WTC11 (cell line): ENCODE measurements at places on chromosomes 7 and 10. TPM values are rescaled to one million over a fixed set of nuclear protein-coding genes. Genes with fewer than 3 reads are reported as not detected.

DNA sequence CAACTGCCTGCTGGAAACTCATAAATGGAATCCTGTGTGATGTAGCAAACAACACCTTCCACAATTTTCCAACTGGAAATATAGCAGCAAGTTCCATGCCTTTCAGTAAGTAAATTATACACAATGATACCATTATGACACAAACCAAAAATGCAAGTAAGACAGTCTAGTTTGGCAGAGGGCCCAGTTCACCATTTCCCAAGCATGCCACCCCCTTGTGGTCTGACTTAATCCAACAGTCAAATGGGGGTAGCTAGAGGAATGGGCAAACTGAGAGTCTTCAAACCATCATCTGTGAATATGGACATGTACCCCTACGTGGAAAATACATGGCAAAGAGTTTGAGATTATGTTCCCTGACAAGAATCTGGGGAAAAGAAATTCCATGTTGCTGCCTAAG is 137.6 kb upstream of the VWC2 start:
- no peaks in the 10 kb centered on the region for H3K27me3 ChIP-seq
- no peaks in the 10 kb centered on the region; the same call in 1 of the 2 replicates for H3K36me3 ChIP-seq
- no peak for DNase-seq
- H3K4me1 ChIP-seq = peaks cover 1% of the 10 kb centered on the region; the same call in 1 of the 2 replicates

DNA sequence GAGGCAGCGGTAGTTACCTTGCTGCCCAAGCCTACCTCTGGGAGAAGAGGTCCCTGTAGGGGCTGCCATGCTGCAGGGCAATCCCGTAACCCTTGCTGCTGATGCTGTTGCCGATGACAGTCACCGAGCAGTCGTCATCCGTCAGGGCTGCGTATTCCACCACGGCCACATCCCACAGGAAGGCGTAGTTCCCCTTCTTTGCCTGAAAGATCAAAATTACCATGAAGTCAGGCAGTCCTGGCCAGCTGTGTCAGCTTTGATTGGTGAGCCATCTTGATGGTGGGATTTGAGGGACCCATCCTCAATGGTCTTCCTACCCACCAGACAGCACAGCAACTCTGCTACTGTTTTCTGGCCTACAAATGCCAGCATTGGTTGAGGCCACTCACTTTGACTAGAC is 746.8 kb downstream of the GRID1 start:
- no peak overlapping the region for H3K27ac ChIP-seq
- no peak overlapping the region for H3K4me3 ChIP-seq
- no peak for DNase-seq
- H3K4me1 ChIP-seq = no peaks in the 10 kb centered on the region
- no peaks in the 10 kb centered on the region for H3K36me3 ChIP-seq

DNA sequence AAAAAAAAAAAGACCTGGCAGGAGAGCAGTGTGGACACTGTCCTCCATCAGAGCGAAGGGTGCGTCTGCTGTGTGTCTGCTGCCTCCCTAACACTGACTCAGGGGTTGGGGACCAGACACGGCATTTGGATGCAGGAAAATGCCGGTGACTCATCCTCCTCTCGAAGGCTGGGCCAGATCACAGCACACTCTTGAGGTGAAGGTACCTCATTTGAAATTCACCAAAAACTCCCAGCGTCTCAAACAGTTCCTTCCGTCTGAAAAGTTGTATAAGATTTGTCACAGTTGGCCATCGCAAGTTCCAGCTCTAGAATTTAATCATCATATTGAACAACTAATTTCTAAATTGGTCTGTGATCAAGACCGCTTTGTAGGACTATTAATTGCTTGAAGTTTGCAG is 118.1 kb upstream of the LYZL2 start:
- H3K27me3 ChIP-seq = no peaks in the 10 kb centered on the region; the same call in none of the 2 replicates
- DNase-seq = no peak
- peaks cover 5% of the 10 kb centered on the region for H3K4me1 ChIP-seq
- H3K36me3 ChIP-seq = no peaks in the 10 kb centered on the region
- no peak overlapping the region for H3K27ac ChIP-seq

ERLIN1 gene
- 23.5 to 33.4 TPM (median 31.5 TPM) in 3 replicates for total RNA-seq

DNA sequence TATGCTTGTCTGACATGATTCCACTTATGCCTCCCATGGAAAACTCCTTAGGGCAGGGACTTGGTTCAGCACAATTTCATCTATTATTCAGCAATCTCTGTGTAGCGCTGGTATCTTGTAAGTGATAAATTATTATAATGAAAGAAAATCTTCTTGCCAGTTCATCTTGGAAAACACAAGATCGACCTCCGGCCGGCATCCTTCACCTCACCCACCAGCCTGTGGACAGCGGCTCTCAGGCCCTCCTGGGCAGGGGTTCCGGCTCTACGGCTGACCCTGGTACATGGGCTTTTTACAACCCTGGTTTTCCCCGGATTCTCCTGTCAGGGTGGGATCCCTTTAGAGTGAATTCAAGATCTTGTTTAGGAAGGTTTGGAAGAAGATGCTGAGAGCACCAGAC is 145.6 kb downstream of the ADARB2 start:
- peaks cover 5% of the 10 kb centered on the region for H3K27me3 ChIP-seq
- no peaks in the 10 kb centered on the region for H3K4me1 ChIP-seq
- DNase-seq = no peak
- peaks cover 9% of the 10 kb centered on the region; the same call in 1 of the 2 replicates for H3K36me3 ChIP-seq
- no peak overlapping the region for H3K27ac ChIP-seq
- H3K4me3 ChIP-seq = no peak overlapping the region

GRCh38 chr10:86759073-86759672 is 2.8 kb downstream of the BMPR1A start:
- peak overlapping the region; percentile 86 for H3K27ac ChIP-seq
- no peak for DNase-seq
- no peaks in the 10 kb centered on the region for H3K27me3 ChIP-seq
- peaks cover 48% of the 10 kb centered on the region for H3K4me1 ChIP-seq

DNA sequence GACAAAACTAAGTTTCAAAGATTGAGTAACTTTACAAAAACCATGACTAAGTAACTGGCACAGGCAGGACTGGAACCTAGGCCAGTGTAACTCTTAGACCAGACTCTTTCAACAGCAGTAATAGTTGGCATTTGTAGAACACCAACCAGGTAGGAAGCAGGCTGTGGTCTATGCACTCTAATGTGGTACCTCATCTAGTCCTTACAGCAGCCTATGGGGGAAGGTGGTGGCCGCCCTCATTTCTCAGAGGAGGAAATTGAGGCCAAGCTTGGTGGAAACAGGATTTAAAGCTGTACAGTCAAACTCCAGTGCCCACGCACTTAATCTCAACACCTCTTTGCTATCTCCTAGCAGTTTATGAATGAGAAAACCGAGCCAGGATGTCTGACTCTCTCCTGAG is 165.4 kb upstream of the LRGUK start:
- no peaks in the 10 kb centered on the region for H3K27me3 ChIP-seq
- peaks cover 18% of the 10 kb centered on the region for H3K36me3 ChIP-seq
- H3K4me3 ChIP-seq = no peak overlapping the region
- no peak overlapping the region for H3K27ac ChIP-seq
- DNase-seq = no peak

GRCh38 chr10:70666960-70667798 is 5.1 kb upstream of the ADAMTS14 start:
- H3K27me3 ChIP-seq = peaks cover 44% of the 10 kb centered on the region
- H3K4me3 ChIP-seq = no peak overlapping the region
- DNase-seq = no peak

GRCh38 chr10:22810643-22811465 is 96.5 kb upstream of the PIP4K2A start:
- H3K27me3 ChIP-seq = peaks cover 68% of the 10 kb centered on the region
- no peak overlapping the region for H3K27ac ChIP-seq
- H3K4me1 ChIP-seq = peaks cover 10% of the 10 kb centered on the region

DNA sequence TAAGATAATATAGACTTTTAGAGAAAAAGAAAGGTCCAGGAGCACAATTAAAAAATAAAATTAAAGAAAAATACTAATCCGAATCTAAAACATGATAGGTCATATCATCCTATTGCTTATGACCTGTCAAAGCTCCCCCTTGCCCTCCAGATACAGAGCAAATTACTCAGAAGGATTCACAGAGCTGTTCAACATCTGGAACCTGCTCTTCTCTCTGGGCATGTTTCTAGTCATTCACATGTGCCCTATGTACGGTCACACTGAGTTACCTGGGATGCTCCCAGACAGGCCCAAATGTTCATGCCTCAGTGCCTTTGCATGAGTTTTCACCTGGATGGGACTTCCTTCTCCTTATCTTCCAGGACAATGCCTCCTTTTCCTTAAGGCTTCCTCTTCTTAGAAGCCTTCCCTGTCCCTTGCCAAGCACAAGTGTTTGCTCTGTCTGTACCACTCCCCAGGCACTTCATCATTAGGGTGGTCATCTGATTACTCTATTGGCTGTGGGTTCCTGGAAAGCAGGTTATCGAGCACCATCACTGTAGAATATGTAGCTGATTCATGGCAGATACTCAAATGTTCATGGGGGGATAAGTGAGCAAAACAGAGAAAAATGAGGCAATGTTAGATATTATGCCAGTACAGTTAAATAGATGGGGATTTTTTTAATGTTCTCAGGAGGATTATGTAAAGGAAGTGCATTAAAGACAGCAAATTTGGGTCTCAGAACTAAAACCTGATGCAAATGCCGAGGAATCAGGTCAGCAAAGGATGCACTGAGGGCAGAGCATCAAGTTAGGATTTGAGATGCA is 12.0 kb upstream of the AOAH start:
- no peaks in the 10 kb centered on the region for H3K36me3 ChIP-seq
- peaks cover 17% of the 10 kb centered on the region for H3K4me1 ChIP-seq
- no peak overlapping the region for H3K27ac ChIP-seq
- no peak overlapping the region for H3K4me3 ChIP-seq
- H3K27me3 ChIP-seq = no peaks in the 10 kb centered on the region

DNA sequence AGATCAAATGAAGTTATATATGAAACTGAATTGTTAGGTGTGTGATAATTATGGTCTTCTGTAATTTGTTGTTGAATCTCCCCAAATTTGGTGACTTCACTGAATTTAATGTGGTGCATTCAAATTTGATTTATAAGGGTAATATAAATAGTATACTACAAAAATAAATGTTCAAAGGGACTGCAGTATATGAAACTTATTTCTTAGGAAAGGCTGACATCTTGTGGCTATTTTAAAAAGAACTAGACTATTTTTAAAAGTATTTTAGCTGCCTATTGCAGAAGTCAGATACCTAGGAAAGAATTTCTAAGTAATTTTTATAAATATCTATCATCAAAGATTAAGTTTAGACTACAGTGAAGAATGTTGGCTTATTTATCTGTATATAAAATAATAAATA is 36.6 kb downstream of the ATRNL1 start:
- no peak for DNase-seq
- no peak overlapping the region for H3K4me3 ChIP-seq
- no peaks in the 10 kb centered on the region for H3K4me1 ChIP-seq
- H3K27ac ChIP-seq = no peak overlapping the region

AKR1D1 gene
- total RNA-seq = 0.14 to 0.24 TPM (median 0.18 TPM) in 3 replicates

DLX5 gene
- not detected in 3 replicates for total RNA-seq

DNA sequence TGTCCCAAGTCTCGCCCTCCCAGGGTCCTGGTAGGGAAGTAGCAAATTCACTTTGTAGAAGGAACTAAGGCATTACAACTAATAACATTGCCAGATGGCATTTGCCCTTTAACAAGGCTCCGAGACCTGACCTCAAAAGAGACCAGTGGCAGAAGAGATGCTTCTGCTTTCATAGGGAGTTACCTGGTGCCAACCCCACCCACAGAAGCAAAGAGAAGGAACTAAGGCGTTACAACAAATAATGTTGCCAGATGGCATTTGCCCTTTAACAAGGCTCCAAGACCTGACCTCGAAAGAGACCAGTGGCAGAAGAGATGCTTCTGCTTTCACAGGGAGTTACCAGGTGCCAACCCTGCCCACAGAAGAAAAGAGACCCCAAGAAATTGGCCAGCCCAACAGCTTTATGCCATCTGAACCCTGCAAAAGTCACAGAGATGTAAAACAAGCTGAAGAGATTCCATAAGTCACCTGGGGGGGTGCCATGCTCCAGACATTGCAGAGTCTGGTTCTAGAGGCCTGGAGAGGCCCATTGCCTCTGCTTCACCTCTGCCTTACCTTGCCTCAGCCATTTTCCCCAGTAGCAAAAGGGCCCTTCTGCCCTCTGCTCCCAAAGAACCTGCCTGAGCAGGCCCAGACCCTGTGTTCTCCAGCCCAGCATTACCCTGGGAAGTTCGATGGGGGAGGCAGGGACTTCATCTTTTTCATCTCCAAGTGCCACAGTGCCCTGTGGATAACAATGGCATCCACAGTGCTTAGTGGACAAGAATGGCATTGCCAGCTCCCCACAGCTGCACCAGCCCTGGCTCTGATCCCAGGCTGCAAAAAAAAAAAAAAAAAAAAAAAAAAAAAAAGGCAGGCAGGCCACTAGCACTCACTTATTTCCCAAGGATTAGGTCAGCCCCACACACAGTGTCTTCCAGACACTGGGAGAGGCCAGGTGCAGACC is 179.5 kb upstream of the PLXNA4 start:
- no peak overlapping the region for H3K4me3 ChIP-seq
- H3K27ac ChIP-seq = no peak overlapping the region
- peaks cover 13% of the 10 kb centered on the region; the same call in 1 of the 2 replicates for H3K36me3 ChIP-seq
- DNase-seq = no peak
- peaks cover 17% of the 10 kb centered on the region for H3K4me1 ChIP-seq

DNA sequence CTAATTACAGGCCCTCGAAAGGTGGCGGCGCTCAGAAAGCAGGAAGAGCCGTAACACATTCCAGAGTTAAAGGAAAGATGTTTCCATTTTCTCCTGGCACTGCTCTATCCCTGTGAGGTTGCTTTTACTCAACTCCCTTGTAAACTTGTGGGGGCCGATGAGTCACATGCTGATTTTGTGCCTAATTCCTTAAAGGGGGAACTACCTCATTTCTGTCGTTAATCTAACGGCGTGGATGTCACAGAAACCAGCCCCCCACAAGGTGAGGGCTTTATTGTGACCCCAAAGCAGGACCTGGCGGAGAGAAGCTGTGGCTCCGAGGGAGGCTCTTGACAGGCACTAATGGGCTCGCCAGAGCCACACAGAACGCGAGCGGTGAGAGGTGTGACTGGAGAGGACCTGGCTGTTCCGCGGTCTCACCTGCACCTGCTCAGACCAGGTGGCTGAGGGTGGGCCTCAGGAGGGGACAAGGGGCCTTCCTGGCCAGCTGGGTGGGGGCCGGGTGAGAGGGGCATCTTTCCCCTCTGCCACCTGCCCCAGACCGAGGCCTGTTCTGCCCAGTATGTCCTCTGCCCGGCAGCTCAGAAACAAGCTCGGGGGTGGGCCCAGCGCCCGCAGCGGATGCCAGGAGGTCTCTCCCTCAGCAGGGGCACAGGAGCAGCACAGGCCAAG is 50.9 kb downstream of the CALML3 start:
- no peak overlapping the region for H3K27ac ChIP-seq
- H3K4me3 ChIP-seq = no peak overlapping the region
- H3K4me1 ChIP-seq = peaks cover 12% of the 10 kb centered on the region
- no peak for DNase-seq
- no peaks in the 10 kb centered on the region for H3K27me3 ChIP-seq
- no peaks in the 10 kb centered on the region for H3K36me3 ChIP-seq

ARMS2 gene
- not detected in 3 replicates for total RNA-seq

DNA sequence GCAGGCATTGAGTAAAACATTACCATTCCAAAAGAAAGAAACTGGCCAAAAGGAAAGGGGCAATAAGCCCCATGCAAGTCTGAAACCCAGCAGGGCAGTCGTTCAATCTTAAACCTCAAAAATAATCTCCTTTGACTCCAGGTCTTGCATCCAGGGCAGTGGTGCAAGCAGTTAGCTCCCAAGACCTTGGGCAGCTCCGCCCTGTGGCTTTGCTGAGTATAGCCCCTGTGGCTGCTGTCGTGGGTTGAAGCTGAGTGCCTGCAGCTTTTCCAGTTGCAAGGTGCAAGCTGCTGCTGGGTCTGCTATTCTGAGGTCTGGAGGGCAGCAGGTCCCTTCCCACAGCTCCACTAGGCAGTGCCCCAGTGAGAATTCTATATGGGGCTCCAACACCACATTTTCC is 580.1 kb upstream of the AUTS2 start:
- H3K4me1 ChIP-seq = peaks cover 5% of the 10 kb centered on the region
- H3K27me3 ChIP-seq = no peaks in the 10 kb centered on the region; the same call in 1 of the 2 replicates
- H3K4me3 ChIP-seq = no peak overlapping the region
- peak; percentile 72 for DNase-seq
- H3K27ac ChIP-seq = no peak overlapping the region
